ENCODE measurements at places on chromosomes 6 and 20. TPM values are rescaled to one million over a fixed set of nuclear protein-coding genes. Genes with fewer than 3 reads are reported as not detected.

- H3K27ac ChIP-seq = peak within 1 kb of the TSS; percentile 88
- DNase-seq = peak; percentile 46
- peaks cover 55% of the 10 kb centered on the region for H3K4me1 ChIP-seq
- H3K36me3 ChIP-seq = peaks cover 5% of the 10 kb centered on the region
- peak within 1 kb of the TSS; percentile 82 for H3K4me3 ChIP-seq
Measured at GRCh38 chr6:72621291-72622093, at the start of gene KCNQ5. Gene KCNQ5 (plus strand): TSS chr6:72622064.

GRCh38 chr6:130557481-130558112 is 191.8 kb downstream of the TMEM200A start:
- DNase-seq = no peak
- peaks cover 9% of the 10 kb centered on the region for H3K36me3 ChIP-seq
- no peak overlapping the region for H3K4me3 ChIP-seq
- no peak overlapping the region for H3K27ac ChIP-seq
- peaks cover 11% of the 10 kb centered on the region for H3K4me1 ChIP-seq
- no peaks in the 10 kb centered on the region for H3K27me3 ChIP-seq

DNA sequence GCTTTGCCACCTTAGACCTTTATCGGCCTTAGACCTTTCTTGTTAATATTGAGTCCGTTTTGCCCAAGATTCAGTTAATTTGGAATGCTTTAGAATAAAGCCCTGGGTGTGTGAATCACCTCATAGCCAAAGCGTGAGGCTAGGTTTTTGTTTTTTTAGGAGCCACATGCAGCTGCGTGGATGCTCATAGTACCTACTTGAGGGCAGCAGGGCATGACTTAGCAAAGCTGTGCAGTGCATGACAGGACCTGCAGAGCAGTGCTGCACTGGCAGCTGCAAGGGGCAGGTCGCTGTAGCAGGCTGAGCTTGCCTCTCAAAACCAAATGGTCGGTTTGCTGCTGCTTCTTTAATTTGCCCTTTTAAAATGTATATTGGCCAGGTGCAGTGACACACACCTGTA is 116.1 kb downstream of the JAG1 start:
- DNase-seq = no peak
- no peak overlapping the region for H3K27ac ChIP-seq
- peaks cover 26% of the 10 kb centered on the region for H3K4me1 ChIP-seq
- H3K36me3 ChIP-seq = peaks cover 11% of the 10 kb centered on the region
- H3K4me3 ChIP-seq = no peak overlapping the region

- DNase-seq = peak; percentile 53
- no peak overlapping the region for H3K27ac ChIP-seq
- H3K4me3 ChIP-seq = no peak overlapping the region
Measured at GRCh38 chr20:8394308-8394945, 262.4 kb downstream of the PLCB1 start.

GRCh38 chr6:160742090-160742489 is 40.0 kb downstream of the PLG start:
- no peak for DNase-seq
- no peak overlapping the region for H3K27ac ChIP-seq
- H3K27me3 ChIP-seq = peaks cover 30% of the 10 kb centered on the region
- H3K36me3 ChIP-seq = no peaks in the 10 kb centered on the region
- H3K4me1 ChIP-seq = no peaks in the 10 kb centered on the region

- H3K36me3 ChIP-seq = no peaks in the 10 kb centered on the region
- H3K27ac ChIP-seq = no peak overlapping the region
- H3K27me3 ChIP-seq = peaks cover 26% of the 10 kb centered on the region
- H3K4me3 ChIP-seq = no peak overlapping the region
Measured at GRCh38 chr6:24584382-24584720, 61.6 kb downstream of the KIAA0319 start.

DNA sequence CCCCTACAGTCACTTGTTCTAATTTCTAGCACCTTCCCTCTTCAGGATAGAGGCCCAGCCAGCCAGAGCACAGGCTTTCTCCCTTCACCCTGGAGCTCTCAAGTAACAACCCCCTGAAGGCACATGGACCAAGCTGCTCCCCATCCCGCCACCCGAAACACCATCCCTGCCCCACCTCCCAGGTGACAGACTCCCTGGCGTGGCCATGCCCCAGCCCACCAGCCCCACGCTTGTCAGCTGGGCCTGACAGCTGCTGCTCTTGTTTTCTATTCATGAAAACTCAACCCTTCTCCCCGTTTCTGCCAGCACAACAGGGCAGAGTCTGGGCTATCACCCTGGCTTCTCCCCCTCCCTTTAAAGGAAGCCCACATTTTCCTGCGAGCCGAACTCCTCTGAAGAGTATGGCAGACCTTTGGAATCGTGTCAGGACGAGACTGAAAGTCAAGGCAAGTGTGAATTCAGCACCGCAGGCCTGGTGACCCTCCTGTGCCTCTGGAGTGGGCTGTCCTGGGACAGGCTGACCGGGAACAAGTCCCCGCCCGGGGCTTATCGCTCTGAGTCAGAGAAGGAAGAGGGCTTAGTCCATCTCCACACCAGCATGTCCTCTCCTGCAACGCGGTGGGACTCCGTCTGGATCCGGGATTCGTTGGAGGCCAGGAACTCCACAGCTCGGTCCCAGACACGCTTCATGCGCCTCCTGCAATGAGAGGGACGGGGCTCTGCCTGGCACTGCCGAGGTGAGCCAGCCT is 16.7 kb downstream of the LEMD2 start:
- H3K27ac ChIP-seq = no peak overlapping the region
- peaks cover 28% of the 10 kb centered on the region for H3K36me3 ChIP-seq
- H3K4me3 ChIP-seq = no peak overlapping the region
- H3K4me1 ChIP-seq = peaks cover 12% of the 10 kb centered on the region
- peaks cover 9% of the 10 kb centered on the region for H3K27me3 ChIP-seq

DNA sequence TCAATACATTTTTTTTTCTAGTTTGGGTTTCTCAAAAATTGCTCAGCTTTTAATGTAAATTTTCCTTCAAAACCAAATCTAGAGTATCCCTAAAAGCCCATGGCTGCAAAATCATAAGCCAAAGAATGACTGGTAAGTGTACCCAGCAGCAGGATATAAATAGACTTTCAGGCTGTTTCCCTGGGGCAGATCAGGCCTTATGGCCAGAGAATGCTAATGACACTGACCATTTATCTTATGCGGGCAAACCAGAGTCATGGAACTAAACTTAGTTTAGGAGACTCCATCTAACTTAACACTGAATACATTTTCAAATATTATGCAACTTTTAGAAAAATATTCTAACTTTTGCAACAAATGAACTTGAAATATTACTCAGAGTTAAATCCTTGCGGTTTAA is 7.4 kb downstream of the OSER1 start:
- peaks cover 53% of the 10 kb centered on the region for H3K36me3 ChIP-seq
- H3K27ac ChIP-seq = no peak overlapping the region
- H3K4me3 ChIP-seq = no peak overlapping the region
- H3K27me3 ChIP-seq = no peaks in the 10 kb centered on the region

GRCh38 chr6:1613688-1614447 is 4.2 kb downstream of the FOXC1 start:
- DNase-seq = no peak
- H3K4me3 ChIP-seq = no peak overlapping the region
- no peak overlapping the region for H3K27ac ChIP-seq
- peaks cover 64% of the 10 kb centered on the region for H3K27me3 ChIP-seq
- peaks cover 13% of the 10 kb centered on the region for H3K4me1 ChIP-seq

GRCh38 chr20:43755390-43755789 is 28.6 kb upstream of the GTSF1L start:
- no peak overlapping the region for H3K4me3 ChIP-seq
- H3K36me3 ChIP-seq = peaks cover 22% of the 10 kb centered on the region
- H3K4me1 ChIP-seq = peaks cover 32% of the 10 kb centered on the region
- H3K27me3 ChIP-seq = peaks cover 17% of the 10 kb centered on the region
- H3K27ac ChIP-seq = no peak overlapping the region

- H3K36me3 ChIP-seq = peaks cover 9% of the 10 kb centered on the region
- H3K4me3 ChIP-seq = no peak overlapping the region
- H3K27ac ChIP-seq = no peak overlapping the region
- DNase-seq = no peak
- no peaks in the 10 kb centered on the region for H3K4me1 ChIP-seq
Measured at GRCh38 chr6:138089325-138089724, 17.9 kb downstream of the PERP start.

DNA sequence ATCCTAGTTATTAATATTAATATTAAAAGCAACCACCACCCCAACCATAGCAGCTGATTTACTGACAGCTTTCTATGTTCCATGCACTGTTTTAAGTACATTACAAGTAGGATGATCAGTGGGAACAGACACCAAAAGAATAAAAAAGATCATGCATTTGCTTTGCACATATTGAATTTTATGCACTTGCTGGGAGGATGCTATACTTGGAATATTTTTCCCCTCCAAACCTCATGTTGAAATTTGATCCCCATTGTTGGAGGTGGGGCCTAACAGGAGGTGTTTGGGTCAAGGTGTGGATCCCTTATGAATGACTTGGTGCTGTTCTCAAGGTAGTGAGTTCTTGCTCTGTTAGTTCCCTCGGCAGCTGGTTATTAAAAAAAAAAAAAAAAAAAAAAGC is 178.9 kb upstream of the MYLIP start:
- H3K4me3 ChIP-seq = no peak overlapping the region
- no peak for DNase-seq
- no peaks in the 10 kb centered on the region for H3K36me3 ChIP-seq
- no peak overlapping the region for H3K27ac ChIP-seq

GRCh38 chr6:13733178-13733887 is 21.7 kb upstream of the RANBP9 start:
- no peak overlapping the region for H3K27ac ChIP-seq
- peaks cover 17% of the 10 kb centered on the region for H3K27me3 ChIP-seq
- DNase-seq = no peak
- H3K4me3 ChIP-seq = no peak overlapping the region

DNA sequence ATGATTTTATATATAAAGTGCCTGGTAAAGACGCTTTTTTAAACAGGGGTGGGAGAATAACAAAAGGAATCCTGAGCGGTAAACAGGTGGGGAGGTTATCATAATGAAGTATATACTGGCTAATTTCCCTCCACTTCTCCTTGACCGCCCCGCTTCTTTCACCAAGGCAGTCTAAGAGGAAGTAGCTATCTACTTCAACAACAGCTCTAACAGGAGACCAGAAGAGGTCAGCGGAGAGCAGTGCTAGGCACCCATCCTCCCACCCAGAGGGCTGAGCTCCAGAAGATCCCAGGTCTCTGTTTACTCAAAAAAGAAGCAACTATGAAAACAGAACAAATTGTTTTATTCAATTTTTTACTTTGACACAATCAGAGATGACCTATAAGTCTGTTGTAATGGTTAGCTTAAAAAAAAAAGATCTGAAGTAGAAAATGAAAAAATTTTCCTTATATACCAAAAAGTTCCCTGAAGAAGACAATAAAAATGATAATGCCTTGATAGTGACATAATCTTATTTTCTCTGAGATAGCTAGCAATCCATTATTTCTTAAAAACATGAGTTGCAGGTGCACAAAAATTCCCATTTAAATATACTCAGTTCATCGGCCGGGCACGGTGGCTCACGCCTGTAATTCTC is 141.1 kb downstream of the PDSS2 start:
- peaks cover 7% of the 10 kb centered on the region for H3K4me1 ChIP-seq
- no peaks in the 10 kb centered on the region for H3K36me3 ChIP-seq
- H3K4me3 ChIP-seq = no peak overlapping the region
- peak; percentile 61 for DNase-seq
- H3K27me3 ChIP-seq = no peaks in the 10 kb centered on the region

- no peak overlapping the region for H3K4me3 ChIP-seq
- H3K4me1 ChIP-seq = peaks cover 23% of the 10 kb centered on the region
- no peak overlapping the region for H3K27ac ChIP-seq
- peaks cover 5% of the 10 kb centered on the region for H3K36me3 ChIP-seq
- no peaks in the 10 kb centered on the region for H3K27me3 ChIP-seq
Measured at GRCh38 chr20:52172392-52173047, 19.1 kb downstream of the ZFP64 start.

DNA sequence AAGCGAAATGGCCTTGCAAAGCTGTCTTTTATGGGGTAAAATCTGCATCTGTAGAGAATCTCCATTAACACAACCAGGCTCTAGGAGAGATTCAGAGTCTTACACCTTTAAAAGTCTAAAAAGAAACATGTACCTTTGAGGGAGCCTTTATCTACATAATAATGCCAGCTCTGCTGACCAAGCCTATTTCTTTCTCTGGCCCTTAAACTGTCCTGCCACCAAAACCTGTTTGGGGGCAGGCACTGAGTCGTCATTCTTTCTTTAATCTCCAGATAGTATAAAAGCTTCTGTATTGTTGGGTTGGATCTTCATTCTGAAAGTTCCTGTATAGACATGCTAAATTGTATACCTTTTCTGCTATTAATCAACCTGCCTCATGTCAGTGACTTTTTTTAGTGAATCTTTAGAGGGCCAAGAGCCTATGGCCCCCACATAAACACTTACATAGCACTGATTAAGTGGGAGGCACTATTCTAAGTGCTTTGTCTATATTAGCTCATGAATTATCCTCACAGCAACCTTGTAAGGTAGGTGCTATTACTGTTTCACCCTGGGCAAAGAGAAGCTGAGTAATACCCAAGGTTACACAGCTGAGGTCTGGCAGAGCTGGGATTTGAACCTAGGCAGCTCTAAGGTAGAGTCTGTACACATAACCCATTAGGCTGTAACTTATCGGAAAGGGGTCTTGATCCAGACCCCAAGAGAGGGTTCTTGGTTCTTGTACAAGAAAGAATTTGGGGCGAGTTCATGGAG is 232.3 kb upstream of the DTNBP1 start:
- no peaks in the 10 kb centered on the region for H3K36me3 ChIP-seq
- H3K4me3 ChIP-seq = no peak overlapping the region
- no peaks in the 10 kb centered on the region for H3K4me1 ChIP-seq
- H3K27me3 ChIP-seq = no peaks in the 10 kb centered on the region

GRCh38 chr6:106086814-106087175 is 659 bp downstream of the PRDM1 start:
- H3K27ac ChIP-seq = peak overlapping the region; percentile 89
- H3K27me3 ChIP-seq = no peaks in the 10 kb centered on the region
- DNase-seq = no peak
- peak overlapping the region; percentile 98 for H3K4me3 ChIP-seq

GRCh38 chr6:19552076-19552475 is 285.1 kb upstream of the ID4 start:
- H3K4me3 ChIP-seq = no peak overlapping the region
- H3K4me1 ChIP-seq = no peaks in the 10 kb centered on the region
- DNase-seq = no peak
- H3K27ac ChIP-seq = no peak overlapping the region
- H3K36me3 ChIP-seq = no peaks in the 10 kb centered on the region

DNA sequence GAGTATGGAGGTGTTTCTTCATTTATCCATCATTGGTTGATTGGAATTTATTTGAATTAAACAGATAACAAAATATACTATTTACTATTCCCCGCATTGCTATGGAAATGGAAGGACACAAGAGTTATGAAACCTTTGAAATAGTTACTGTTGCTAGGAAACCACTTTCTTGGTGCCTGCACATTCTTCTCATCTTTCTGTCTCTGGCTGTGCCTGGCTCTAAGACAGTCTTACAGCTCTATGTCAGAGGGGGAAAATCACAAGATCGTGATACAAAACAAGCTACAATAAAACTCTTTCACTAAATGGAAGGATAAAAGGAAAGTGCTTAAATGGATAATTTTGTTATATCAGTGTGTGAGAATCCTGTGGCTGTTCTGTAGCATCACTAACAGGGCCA is 453.0 kb downstream of the LMBRD1 start:
- H3K27ac ChIP-seq = no peak overlapping the region
- H3K4me3 ChIP-seq = no peak overlapping the region
- no peaks in the 10 kb centered on the region for H3K4me1 ChIP-seq
- H3K36me3 ChIP-seq = no peaks in the 10 kb centered on the region
- DNase-seq = no peak

The ENPP4 gene
- total RNA-seq = 8.0 TPM

The UBE3D gene
- total RNA-seq = 4.6 TPM

The BFSP1 gene
- total RNA-seq = 3.2 TPM

The PERP gene
- total RNA-seq = 13.4 TPM

The EPPIN gene
- total RNA-seq = not detected

The WDR46 gene
- total RNA-seq = 61.5 TPM

The NUP153 gene
- total RNA-seq = 83.8 TPM

The HSF2 gene
- total RNA-seq = 15.1 TPM

The NKX2-4 gene
- not detected for total RNA-seq

The CRISP3 gene
- not detected for total RNA-seq

All from activated CD8-positive, alpha-beta memory T cell treated with anti-CD3 and anti-CD28 coated beads, Interleukin-2, amount 10 ng/mL, durations not matched to agents 7 days and 5 days (primary cell).